ENCODE measurements at places on chromosomes 7 and 10.

DNA sequence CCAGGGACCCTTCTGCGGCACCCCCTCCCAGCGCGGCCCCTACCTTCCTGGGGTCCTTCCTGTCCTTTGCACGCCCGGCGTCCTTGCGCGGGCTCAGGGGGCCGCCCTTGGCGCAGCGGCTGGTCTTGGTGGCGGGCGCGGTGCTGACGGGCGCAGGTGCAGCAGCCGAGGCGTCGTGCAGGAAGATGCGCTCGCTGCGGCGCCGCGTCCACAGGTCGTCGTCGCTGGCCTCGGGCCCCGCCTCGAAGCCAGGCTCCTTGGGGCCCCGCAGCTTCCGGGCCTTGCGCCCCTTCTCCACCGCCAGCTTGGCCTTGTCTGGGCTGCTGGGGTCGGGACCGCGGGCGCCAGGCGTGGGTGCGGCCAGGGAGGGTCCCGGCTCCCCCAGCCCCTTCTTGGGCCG lies 49.8 kb downstream of the SLC29A4 start:
- DNase-seq: no peak

GRCh38 chr7:20279979-20280378 lies 50.7 kb upstream of the ITGB8 start:
- DNase-seq: no peak

DNA sequence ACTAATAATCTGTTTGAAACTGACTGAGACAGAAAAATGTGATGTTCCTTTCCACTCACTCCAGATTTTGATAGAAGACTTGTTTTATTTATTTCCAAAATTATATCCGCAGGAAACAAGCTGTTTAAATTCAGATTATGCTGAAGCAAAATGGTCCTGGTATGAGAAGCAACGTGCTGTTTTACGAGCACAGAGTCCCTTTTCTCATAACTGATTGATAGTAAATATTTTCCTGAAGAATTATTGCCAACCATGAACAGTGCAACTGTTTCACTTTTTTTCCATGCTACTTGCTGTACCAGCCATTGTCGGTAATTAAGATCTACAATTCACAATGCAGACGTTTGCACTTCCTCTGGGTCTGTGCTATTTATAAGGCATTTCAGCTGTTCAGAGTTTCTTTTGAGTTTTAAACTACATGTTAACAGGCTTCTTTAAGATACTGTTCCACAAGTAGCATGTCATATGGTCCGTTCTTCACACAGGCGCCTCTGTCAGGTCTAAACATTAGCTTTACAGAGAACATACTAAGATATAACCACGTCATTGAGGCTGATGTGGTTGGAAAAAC lies 103.8 kb downstream of the POLL start:
- no peak for DNase-seq

DNA sequence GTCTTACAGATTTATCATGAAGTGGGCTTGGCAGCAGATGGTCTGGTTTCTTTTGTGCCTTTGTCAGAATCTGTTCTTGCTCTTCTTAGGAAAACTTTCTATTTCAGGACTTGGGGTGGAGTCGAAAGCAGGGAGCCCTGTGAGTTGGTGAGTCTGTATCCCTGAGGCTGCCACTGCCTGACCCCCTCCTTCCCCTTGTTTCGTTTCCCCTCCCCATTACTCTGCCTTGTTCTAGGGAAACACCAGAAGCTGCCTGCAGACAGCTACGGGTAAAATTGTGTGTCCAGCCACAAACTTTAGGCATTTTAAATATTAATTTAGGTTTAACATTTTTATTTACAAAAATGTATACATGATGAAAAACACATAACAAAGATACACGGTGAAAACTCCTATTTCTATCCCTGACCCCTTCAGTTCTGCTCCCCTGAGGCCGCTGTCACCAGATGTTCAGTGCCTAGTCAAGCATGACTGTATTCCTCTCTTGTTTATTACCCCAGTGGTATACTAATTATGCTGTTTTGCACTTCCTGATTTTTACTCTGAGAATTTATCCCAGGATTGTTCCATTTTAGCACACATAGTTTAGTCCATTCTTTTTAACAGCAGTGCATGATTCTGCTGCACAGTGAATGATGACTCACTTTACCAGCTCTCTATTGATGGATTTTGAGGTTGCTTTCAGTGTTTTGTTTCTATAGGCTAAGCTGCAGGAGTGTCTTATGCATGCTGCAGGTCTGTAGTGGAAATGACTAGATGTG lies 9.1 kb downstream of the TSPAN14 start:
- DNase-seq: peak; percentile 79

GRCh38 chr7:1862560-1862959 lies 192.5 kb downstream of the ELFN1 start:
- DNase-seq: no peak

Measured in activated CD4-positive, alpha-beta T cell treated with anti-CD3 and anti-CD28 coated beads, Interleukin-10, Interleukin-2, amounts not matched to agents 100 ng/mL and 50 ng/mL, durations not matched to agents 16 hours and 8 hours (primary cell).